Stomach (tissue), 19 donors: ENCODE measurements at places on chromosomes 16 and 17. TPM values are rescaled to one million over a fixed set of nuclear protein-coding genes. Genes with fewer than 3 reads are reported as not detected.

TRAP1 gene
- 47.9 TPM for total RNA-seq

- no peak for DNase-seq
- no peaks in the 10 kb centered on the region for H3K27me3 ChIP-seq
- no peaks in the 10 kb centered on the region for H3K4me1 ChIP-seq
- H3K4me3 ChIP-seq, result no peak overlapping the region
- H3K27ac ChIP-seq, result no peak overlapping the region
Observed at GRCh38 chr17:75501378-75502071, 13.8 kb downstream of the CASKIN2 start.

- H3K27ac ChIP-seq, result no peak overlapping the region
- no peaks in the 10 kb centered on the region for H3K27me3 ChIP-seq
Observed at GRCh38 chr17:44672479-44673093, 16.3 kb downstream of the MEIOC start.

- H3K27me3 ChIP-seq, result peaks cover 22% of the 10 kb centered on the region
- H3K27ac ChIP-seq, result no peak overlapping the region
- no peak overlapping the region for H3K4me3 ChIP-seq
- peaks cover 8% of the 10 kb centered on the region for H3K4me1 ChIP-seq
- no peaks in the 10 kb centered on the region for H3K36me3 ChIP-seq
Observed at GRCh38 chr17:49556223-49556943, 19.3 kb upstream of the NXPH3 start.

- no peaks in the 10 kb centered on the region for H3K27me3 ChIP-seq
- no peaks in the 10 kb centered on the region for H3K36me3 ChIP-seq
- no peak overlapping the region for H3K4me3 ChIP-seq
- H3K4me1 ChIP-seq, result no peaks in the 10 kb centered on the region
Observed at GRCh38 chr16:22938647-22939046, 124.7 kb downstream of the HS3ST2 start.

DNA sequence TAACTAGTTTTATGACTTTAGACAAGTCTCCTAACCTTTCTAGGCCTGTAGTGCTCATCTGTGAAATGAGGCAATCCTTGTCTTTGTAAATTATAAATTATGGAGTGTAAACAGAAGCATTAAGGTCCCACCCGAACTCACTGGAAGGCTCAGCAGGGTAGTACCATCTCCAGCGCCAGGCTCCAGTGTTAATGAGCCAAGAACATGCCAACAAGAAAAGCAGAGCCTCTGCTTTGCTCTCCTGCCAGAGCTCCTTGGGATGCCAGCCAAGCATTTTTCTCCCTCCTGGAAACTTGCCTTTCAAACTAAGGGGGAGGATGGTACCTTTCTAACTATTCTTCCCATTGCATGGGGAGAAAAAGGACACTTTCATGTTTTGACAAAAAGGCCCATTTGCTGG lies 14.9 kb downstream of the LIMD2 start:
- no peaks in the 10 kb centered on the region for H3K27me3 ChIP-seq
- no peak overlapping the region for H3K27ac ChIP-seq
- H3K4me3 ChIP-seq, result no peak overlapping the region
- no peak for DNase-seq
- peaks cover 45% of the 10 kb centered on the region for H3K4me1 ChIP-seq

DNA sequence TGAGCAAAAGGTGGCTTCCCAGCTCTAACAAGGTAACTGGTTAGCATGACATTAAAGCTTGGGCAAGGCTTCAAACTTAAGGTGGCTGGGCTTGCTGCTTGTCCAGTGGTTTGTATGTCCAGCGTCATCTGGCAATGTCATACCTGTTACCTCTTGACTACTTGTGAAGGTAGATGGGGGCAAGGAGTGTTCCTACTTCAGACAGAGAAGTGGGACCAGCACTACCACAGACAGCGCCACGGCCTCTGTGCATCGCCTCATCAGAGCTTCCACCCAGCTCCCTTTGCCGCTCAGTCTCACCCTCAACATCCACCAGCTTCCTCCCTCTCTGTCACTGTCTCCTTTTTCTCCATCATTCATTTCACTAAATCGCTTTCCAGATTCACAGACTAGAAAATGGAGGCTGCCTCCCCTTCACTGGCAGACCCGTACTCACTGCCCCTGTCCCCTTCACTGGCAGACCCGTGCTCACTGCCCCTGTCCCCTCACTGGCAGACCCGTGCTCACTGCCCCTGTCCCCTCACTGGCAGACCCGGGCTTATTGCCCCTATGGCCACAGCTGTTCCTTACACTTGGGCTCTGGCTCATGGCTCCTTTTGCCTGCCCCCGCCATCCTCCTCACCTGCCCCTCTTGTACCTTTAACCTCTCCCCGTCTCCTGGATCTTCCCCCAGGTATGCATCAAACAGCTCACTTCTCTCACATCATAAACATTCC lies 14.8 kb downstream of the CYB5D2 start:
- no peak overlapping the region for H3K4me3 ChIP-seq
- no peak for DNase-seq
- peaks cover 7% of the 10 kb centered on the region for H3K4me1 ChIP-seq

DNA sequence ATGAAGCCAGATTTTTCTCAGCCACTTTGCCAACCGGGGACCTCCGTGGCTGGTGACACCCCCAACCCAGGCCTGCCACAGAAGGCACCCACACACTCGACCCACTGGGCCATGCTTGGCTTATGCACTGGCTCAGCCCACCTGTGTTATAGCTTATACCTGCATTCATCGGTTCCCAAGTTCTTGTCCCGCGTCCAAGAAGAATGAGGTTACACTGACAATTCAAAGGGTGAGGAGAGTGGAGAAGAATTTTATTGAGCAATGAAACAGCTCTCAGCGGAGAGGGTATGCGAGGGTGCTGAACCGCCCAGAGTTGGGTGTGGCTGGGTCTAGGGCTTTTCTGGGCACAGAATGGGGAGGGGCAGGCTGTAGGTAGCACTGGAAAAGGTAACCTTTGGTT lies 22.2 kb upstream of the CDH15 start:
- H3K27ac ChIP-seq, result no peak overlapping the region
- no peak overlapping the region for H3K4me3 ChIP-seq
- peaks cover 7% of the 10 kb centered on the region for H3K4me1 ChIP-seq
- no peak for DNase-seq

GRCh38 chr16:84052071-84052622 lies 9.6 kb upstream of the SLC38A8 start:
- H3K4me3 ChIP-seq, result no peak overlapping the region
- no peak overlapping the region for H3K27ac ChIP-seq
- H3K36me3 ChIP-seq, result peaks cover 79% of the 10 kb centered on the region
- no peaks in the 10 kb centered on the region for H3K27me3 ChIP-seq
- DNase-seq, result no peak

DNA sequence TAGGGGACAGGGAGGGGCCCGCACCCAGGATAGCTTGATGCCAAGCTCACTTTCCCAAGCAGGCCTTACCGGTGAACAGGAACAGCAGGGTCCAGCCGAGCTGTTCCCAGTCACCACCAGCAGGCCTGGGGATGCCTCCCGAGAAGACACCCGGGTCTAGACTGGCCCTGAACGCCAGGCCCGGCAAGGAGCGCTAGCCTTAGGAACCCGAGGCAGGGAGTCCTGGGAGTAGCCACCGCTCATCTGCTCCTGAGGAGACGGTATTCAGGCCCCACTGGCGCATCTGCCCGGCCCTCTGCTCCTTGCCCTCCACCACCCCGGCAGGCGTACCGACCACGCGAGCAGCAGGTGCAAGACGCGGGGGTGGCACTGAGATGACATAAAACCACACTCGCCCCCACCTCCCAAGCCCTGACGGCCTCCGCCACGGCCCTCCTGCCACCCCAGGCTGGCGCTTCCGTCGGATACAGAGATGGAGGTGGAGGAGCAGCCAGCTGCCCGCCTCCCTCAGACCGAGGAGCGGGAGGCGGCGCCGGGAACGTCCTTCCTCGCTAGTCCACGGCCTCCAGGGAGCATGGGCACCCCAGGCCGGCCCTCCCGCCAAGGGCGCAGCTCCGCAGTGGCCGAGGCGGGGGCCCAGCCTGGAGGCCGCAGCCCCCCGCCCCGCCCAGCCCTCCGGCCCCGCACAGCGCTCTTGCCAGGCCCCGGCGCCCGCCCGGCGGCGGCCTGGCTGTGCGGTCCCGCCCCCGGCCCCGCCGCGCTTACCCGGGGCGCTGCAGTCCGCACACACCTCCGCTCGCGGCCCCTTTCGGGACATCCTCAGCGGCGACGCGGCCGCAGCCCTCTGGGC lies 661 bp downstream of the GIT1 start:
- no peaks in the 10 kb centered on the region for H3K36me3 ChIP-seq
- H3K27ac ChIP-seq, result peak overlapping the region; percentile 85
- peaks cover 56% of the 10 kb centered on the region for H3K4me1 ChIP-seq
- peak overlapping the region; percentile 83 for H3K4me3 ChIP-seq
- H3K27me3 ChIP-seq, result peaks cover 3% of the 10 kb centered on the region

DNA sequence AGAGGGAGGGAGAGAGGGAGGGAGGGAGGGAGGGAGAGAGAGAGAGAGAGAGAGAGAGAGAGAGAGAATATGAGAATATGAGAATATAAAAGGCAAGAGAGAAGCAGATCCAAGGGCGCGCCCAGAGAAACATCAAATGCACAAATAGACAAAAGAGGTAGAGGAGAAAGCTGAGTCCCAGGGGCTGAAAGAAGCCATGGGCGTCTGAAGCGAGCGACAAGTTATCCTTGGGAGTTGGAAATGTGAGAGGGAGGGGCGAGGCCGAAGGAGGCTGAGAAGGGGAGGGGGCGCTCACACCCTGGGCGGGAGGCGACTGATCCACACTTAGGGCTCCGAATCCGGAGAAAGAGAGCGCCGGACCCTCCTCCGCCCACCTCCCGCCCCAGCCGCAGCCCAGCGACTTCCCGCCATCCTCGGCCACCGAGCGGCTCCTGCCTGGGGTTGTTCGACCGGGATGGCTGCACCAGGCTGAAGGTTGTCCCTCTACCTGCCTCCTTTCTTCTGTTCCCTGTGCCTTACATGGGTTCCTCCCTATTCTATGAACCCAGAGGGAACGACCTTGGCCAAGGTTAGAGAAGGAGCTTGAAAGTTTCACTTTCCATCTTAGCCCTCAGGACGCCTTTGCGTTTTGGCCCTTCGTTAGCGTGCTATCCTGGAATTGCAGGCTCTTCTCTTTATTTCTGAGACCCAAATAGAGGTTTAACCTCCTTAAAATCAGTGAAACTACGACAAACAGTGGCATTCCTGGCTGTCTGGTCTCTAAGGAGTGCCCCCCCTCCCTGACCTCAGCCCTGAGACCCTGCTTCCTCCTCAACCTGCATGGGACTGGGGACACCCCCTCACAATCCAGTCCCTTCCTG lies 21.2 kb upstream of the HOXB9 start:
- peaks cover 28% of the 10 kb centered on the region for H3K4me1 ChIP-seq
- peak overlapping the region; percentile 40 for H3K4me3 ChIP-seq
- H3K36me3 ChIP-seq, result no peaks in the 10 kb centered on the region
- no peak for DNase-seq

DNA sequence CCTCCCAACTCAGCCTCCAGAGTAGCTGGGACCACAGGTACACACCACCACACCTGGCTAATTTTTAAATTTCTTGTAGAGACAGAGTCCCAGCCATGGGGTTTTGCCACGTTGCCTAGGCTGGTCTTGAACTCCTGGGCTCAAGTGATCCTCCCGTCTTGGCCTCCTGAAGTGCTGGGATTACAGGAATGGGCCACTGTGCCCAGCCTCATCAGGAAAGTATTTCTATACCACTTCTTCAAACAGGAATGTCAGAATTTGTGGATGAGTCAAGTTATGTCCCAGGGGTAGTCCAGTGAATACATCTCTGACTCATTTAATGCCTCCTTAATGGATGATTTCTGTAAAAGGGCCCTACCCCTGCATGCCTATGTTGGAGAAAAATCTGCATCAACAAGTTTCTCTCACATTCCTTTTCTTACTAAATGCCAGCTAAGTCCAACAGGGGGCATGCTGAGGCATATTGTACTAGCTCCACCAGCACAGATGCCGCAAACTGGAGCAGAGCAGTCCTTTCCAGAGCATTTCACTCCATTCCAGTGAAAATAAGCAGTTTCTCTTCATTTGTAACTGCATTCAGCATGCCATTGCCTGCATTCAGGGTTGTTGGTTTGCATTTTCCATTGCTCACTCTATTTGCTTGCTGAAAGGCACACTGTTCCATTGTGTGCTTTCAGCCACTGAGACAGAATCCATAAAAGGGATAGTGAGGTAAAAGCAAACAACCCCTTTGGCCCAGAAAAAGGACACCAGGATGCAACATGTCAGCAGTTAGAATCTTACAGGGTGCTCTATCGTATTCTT lies 5.3 kb upstream of the CAVIN1 start:
- H3K4me1 ChIP-seq, result peaks cover 17% of the 10 kb centered on the region
- no peak overlapping the region for H3K27ac ChIP-seq
- H3K27me3 ChIP-seq, result no peaks in the 10 kb centered on the region
- H3K36me3 ChIP-seq, result no peaks in the 10 kb centered on the region

- no peaks in the 10 kb centered on the region for H3K36me3 ChIP-seq
- DNase-seq, result no peak
- H3K4me3 ChIP-seq, result no peak overlapping the region
- no peaks in the 10 kb centered on the region for H3K27me3 ChIP-seq
- no peaks in the 10 kb centered on the region for H3K4me1 ChIP-seq
Observed at GRCh38 chr16:35208001-35208935, 1748.9 kb downstream of the TP53TG3F start.

DNA sequence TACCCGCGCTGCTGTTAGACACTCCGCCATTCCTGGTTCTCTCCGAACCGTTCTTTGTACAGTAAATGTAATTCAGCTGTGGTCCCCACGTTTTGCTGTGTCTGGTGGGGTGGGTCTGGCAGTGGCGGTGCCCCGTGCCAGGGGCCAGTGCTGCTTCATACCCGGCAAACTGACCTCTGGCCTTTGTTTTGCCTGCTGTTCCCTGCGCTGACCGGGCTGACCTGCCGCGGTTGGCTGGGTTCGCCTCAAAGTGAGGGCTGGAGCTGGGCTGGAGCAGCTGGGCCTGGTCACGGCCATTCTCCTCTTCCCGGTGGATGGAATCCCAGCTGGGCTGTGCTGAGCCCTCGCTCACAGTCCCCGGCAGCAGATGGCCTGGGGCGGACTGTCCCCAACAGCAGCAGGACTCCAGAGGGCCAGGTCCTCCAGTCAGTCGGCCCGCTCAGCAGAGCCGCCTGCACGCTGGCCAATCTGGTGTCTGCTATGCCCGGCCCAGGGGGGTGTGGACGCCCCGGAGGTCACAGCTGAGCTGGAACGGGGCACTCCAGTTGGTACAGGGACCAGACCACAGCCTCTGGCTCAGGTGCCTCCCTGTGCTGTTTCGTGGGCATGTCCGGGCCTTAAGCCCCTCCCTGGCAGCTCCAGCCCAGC lies 1.5 kb upstream of the WFIKKN1 start:
- peak overlapping the region; percentile 1 for H3K27ac ChIP-seq
- no peak overlapping the region for H3K4me3 ChIP-seq
- H3K4me1 ChIP-seq, result peaks cover 37% of the 10 kb centered on the region
- no peaks in the 10 kb centered on the region for H3K27me3 ChIP-seq
- H3K36me3 ChIP-seq, result peaks cover 63% of the 10 kb centered on the region
- no peak for DNase-seq
